ENCODE measurements at places on chromosomes 4 and X.

GRCh38 chrX:3584415-3584996, 128.9 kb downstream of the PRKX start:
- no peak for DNase-seq

GRCh38 chr4:18512718-18513117, 491.2 kb upstream of the LCORL start:
- DNase-seq, result no peak

GRCh38 chr4:43758836-43759235, 689.8 kb downstream of the KCTD8 start:
- no peak for DNase-seq

DNA sequence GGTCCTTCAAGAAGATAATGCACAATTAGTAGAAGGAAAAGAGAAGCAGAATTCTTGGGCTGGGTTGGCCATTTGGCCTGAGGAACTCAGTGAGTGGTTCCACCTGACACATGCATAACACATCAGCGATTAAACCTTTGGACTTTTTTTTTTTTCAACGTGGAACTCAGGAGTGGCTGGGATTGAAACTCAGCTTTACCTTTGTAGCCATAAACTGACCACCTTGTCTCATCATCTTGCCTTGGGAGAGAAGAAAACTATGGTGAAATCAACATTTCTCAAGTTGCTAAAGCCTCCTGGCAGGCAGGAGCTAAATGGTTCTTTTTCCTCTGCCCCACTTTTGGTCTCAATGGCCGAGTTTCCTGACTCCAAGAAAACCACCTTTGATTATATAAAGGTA, 16.3 kb downstream of the PTTG2 start:
- DNase-seq, result no peak

DNA sequence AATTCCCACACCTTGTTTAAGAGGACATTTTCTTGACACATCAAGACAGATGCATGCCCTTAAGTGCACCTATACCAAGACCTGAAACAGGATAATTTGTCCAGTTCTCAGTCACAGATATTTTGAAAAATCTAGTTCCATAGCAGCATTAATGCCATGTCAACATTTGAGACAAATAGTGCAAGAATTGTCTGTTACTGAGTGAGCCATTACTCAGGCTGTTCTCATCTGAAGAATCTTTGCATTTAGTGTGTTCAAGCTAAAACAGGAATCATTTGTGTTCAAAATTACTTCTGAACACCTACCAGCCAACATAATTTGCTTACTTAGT, 354.9 kb downstream of the KCNIP4 start:
- no peak for DNase-seq

DNA sequence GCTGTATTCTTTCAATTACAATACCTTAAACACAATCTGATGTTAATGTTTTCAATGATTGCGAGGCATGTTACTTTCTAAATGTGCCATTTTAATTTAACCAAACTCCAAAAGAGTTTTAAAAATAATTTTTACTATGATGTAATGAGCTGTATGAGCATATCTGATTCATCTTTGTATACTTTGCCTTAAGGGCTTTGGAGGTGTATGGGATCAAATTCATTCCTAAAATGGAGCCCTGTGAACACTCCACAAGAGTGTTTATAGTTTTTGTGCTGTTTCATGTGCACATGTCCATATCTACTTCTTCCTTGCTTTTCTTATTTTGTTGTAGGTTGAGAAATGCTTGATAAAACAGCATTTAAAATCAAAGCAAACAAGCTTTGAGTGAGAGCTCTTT, 82.4 kb downstream of the ATP10D start:
- no peak for DNase-seq

- DNase-seq, result peak; percentile 84
Observed at GRCh38 chrX:51891821-51892551, 1.4 kb upstream of the MAGED1 start.

DNA sequence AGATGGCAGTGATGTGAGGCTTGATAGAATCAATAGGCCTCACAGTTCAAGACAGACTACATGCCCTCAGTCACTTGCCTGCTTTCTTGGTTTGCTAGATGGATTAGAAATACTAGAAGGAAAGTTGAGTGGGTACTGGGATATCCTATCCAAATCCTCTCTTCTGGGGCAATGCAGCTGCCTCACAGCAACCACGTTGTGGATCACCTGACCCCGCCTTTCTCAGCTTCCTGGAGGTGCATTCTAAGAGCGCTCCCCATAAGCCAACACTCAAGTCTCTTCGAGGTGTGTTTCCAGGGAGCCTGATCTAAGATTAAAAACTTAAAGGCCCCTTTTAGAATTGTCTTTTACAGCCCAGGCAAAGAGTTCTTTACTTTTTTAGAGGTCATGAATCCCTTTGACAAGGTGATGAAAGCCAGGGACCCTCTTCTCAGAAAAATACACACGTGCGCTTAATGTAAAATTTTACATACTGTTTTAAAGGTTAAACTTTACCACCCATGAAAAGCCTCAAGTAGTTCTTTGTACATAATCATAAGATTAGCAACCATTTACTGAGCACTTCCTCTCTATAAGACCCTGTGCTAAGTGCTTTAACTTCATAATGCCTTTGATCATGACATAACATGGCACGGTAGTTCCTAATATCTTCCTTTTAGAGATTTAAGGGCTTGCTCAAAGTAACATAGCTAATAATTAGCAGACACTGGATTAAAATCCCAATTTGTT, 840 bp upstream of the RPL34 start:
- no peak for DNase-seq

DNA sequence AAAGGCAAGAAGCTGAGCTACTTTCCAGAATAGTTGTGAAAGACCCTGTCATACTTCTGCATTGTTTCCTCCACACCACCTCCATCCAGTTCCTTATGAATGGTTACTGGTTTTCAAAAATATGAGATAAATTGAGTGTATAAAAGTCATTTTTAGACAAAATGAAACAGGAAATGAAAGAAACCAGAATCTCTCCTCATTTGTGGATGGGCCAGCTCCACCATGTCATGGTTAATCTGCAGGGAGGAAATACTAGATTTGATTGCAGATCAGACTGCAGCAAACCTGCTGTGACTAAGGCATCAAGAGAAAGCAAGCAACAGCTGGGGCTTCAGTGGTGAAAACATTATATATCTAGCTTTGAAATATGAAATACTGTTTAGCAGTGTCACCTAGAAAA, 23.8 kb downstream of the F9 start:
- no peak for DNase-seq

- no peak for DNase-seq
Observed at GRCh38 chr4:67682266-67682665, 18.7 kb downstream of the UBA6 start.

- DNase-seq, result no peak
Observed at GRCh38 chrX:38577738-38578137, 16.4 kb downstream of the TSPAN7 start.

DNA sequence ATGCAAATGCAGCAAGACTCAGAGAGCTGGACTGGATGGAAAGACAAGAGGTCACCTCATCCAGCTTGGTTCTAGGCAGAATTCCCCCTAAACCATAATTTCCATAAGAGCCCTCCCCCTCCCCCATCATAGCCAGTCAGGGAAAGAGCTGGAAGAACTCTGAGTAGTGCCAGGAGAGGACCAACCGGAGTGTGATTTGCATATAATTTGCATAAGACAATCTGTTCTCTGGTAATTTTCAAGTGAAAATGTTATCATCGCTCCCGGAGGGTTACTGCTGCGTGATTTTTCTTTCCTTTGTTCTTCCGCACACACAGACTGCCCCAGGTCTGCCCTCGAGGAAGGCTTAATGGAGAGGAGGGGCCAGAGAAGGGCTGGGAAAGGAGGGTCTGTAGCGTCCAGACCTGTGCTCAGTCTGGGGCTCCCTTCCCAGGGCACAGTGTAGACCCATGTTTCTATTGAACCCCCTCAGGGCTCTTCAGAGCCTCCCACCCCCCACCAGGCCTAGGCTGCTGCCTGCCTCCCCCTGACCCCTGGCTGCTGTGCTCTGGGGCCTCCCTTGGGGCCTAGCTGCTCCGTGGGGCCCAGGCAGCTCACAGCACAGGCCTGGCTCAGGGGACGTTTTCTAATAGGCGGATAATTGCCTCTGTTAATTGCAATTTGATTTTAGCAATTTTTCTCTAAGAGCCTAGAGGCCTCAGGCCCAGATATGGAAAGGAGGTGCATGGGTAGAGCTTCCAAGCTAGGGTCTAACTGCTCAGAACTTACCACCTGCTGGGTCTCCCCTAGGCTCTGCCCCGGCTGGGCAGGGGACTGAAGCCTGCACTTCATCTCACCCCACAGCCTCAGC, 90.4 kb upstream of the PJA1 start:
- no peak for DNase-seq

GRCh38 chr4:78953769-78954666, 14.8 kb upstream of the PAQR3 start:
- DNase-seq, result no peak

DNA sequence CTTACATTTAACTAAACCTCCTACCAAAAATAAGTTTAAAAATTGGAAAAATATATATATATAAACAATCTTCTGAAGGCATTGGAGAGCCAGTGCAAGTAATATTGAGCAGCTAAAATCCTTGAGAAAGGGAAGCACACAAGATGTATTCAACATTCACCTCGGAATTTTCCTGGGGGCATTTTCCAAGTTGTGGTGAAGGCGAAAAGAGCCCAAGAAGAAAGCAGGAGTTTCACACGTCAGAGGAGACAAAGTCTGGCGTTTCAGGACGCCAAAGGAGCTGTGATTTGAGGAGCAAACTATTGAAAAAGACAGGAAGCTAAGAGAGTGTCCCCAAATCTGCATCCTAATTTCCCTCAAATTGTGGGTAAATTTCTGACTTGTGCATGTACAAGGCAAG, 9.1 kb upstream of the GASK1B start:
- DNase-seq, result no peak

GRCh38 chrX:18962329-18962728, 21.6 kb downstream of the PHKA2 start:
- DNase-seq, result no peak

DNA sequence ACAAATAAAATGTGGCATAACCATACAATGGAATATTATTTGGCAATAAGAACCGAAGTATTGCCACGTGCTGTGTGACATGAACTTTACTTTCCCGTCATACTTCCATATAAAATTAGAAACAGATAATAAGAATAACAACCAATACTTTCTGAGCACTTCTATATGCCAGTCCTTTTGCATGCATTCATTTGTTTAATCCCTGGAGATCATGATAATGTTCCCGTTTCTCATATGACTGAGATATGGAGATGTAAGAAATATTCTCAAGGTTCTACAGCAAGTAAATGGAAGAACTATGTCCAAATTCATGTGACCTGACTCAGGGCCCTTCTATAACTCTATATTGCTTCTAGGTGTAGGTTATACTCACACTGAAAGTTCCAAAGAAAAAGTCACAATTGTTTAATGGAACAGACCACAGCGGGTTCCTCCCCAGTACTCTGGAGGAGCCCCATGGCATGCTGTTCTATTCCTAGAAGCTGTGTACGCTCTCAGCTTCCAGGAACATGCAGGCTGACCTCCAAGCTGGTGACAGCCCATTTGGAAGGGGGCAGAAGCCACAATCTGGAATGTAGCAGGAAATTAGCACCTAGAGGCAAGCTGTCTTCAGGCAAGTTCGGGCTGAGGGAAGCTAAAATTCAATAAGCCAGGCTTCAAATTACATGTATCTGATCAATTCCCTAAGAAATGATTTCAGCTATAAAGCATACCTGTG, 31.5 kb downstream of the QDPR start:
- no peak for DNase-seq

GRCh38 chrX:119684916-119685224, 8.1 kb downstream of the SEPTIN6 start:
- DNase-seq, result no peak
